ENCODE measurements at places on chromosomes 7 and 10. TPM values are rescaled to one million over a fixed set of nuclear protein-coding genes. Genes with fewer than 3 reads are reported as not detected.
A peak's percentile ranks its signal among the peaks of the same experiment; 100 is the strongest.

XRCC2 gene
- 9.4 TPM for total RNA-seq

TAF3 gene
- total RNA-seq: 3.4 TPM

- no peak for DNase-seq
Measured at GRCh38 chr10:86339226-86339865, 27.2 kb downstream of the GRID1 start.

PRKCQ gene
- total RNA-seq: 0.22 TPM

DNA sequence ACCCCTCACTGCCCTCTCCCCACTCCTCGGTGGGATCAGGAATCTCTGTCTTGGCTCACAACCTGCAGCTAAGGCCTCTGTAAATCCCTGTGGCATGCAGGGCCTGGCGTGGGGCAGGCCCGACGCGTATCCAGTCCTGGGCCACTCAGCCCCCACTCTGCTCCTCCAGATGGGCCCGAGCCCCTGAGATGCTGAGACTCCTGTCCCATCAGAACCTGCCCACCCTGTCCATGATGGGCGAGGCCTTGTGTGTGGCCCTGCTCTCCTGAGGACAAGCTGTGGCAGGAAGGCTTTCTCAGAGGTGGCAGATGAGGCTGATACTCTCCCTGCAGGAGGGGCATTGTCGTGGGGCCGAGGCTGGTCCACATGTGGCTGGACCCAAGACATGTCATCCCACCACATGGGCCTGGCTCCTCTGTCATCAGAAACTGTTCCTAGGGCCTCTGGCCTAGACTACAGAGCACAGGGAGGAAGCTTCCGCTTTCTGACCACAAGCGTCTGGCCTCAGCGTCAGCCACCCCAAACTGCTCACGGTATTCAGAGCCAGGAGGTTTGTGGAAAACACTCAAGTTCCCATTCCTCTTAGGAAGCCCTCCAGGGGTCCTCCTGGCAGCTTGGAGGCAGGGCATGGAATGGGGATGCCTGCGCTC, 6.0 kb downstream of the ALOX5 start:
- DNase-seq: no peak

DNA sequence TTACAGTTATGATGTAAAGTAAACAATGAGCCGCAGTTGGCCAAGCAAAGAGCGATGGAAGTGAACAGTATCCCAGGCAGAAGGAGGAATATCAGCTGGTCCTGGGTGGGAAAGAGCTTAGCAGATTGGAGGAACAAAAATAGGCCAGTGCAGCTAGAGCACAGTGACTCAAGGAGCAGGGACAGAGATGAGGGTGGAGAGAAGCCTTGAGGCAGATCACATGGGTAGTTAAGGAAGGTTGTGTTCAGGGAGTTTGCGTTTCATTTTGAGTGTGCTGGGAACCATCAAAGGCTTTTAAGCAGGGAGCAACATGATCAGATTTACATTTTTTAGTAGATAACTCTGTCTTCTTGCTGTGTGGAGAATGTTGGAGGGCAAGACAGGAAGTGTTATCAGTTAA, 113.6 kb downstream of the OAT start:
- DNase-seq: no peak

- no peak for DNase-seq
Measured at GRCh38 chr7:75711656-75712514, 26.9 kb downstream of the HIP1 start.

GRCh38 chr10:132422903-132423825, 26.2 kb downstream of the PWWP2B start:
- DNase-seq: no peak

DNA sequence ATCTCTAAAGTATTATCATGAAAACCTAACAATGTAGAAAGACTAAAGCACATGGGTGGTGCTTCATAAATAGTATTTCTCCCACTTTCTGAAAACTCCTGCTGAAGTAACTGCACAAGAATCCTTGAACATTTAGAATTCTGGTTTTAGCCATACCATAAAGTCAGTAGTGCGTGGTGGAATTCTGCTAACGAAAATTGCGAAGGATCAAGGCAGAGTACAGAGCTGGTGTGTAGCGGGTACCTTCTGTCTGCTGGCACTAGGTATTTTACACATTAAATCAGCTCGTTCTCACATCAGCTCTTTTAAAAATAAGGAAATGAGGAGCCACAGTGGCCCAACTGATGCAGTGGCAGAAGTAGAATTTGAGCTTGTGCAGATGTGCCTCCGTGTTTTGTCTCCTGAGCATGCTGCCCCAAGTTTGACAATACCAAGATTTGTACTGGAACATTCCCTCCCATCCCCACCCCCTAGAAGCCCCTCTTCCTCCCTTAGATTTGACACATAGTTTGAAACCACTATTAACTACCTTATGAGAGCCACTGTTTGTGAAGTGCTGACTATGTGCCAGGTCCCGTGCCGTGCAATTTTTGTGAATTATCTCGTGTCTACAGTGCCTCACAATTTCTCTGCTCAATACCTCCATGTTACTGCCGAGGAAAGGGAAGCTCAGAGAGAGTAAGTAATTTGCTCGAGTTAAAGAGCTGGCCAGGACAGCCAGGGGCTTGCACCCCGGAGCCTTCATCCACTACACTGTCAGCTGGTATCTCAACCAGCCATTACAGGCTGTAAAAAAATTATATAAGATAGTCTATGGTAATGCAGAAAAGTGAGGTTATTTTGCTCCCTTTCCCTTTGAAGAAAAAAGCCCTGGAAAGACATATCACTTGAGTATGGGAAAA, 66.9 kb downstream of the EGFR start:
- no peak for DNase-seq

- peak; percentile 67 for DNase-seq
Measured at GRCh38 chr10:49592726-49593563, 17.2 kb upstream of the SLC18A3 start.

DNA sequence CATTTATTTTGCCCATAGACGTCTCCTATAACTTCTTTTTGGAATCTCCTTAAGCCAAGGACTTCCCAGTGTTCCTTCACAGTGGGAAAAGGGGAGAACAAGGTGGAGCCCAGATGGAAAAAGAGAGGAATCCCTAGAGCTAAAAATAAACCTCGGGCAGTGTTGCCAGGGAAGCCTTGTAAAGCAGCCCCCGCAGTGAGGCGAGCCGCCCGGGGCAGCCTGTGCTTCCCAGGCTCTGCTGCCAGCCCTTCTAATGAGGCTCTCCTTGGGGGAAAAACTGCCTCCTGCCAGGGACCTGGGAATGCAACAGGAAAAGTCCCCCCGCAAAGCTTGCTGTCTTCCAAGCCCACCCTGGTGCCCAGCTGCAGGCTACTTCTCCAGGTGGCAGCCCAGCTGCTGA, 71.7 kb downstream of the SH3PXD2A start:
- no peak for DNase-seq

DCLRE1A gene
- total RNA-seq: 22.3 TPM

DNA sequence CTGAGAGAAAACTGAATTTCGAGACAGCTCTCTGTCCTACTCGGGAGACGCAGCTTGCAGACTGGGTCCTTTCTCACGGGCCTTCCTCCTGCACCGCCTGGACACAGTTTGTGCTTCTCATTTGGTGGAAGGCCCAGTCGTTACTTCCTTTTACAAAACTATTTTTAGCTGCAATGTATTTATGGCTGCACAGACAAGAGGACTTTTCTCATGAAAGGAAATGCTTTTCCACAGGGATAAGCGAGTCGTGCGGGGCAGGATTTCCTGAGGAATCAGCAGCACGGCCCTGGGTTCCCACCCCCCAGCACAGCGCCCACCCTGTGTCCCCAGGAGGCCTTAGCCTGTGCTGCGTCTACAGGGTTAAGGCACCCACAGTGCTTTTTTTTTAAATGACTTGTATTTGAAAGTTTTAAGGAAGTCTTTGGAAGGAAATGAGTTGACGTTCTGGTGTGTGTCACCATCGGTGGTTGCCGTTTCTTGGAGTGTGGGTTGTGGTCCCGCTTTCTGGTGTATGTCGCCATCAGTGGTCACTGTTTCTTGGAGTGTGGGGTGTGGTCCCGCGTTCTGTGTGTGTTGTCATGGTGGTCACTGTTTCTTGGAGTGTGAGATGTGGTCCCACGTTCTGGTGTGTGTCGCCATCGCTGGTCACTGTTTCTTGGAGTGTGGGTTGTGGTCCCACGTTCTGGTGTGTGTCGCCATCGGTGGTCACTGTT, 50.9 kb downstream of the INPP5A start:
- DNase-seq: no peak

- DNase-seq: no peak
Measured at GRCh38 chr7:156578978-156579430, 61.6 kb upstream of the RNF32 start.

GRCh38 chr10:126842836-126843235, 62.4 kb upstream of the DOCK1 start:
- no peak for DNase-seq

ACTR3C gene
- total RNA-seq: not detected

CALML5 gene
- not detected for total RNA-seq

GRCh38 chr7:26492816-26493215, 201.2 kb downstream of the SNX10 start:
- no peak for DNase-seq

DNA sequence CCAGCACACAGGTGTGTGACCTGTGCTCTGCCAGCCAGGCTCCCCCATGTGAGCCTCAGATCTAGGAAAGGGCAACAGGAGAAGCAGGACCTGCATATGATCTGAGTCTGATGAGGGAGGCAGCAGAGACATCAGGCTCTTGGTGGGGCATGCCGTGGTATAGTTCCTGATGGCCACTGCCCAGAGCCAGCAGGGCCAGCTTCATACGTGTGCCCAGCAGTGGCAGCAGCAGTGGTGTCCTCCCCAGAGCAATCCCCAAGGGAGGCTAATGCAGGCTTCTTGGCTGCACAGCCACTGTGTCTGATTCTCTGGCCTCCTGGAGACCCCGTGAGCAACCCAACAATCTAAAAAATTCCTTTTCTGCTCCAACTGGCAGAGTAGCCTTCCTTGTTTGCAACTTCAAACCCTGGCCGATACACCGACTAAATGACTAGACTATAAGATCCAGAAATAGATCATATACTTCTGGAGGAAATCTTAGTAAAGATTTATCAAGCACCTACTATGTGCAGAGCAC, 230.6 kb upstream of the ZMIZ1 start:
- DNase-seq: no peak

DNA sequence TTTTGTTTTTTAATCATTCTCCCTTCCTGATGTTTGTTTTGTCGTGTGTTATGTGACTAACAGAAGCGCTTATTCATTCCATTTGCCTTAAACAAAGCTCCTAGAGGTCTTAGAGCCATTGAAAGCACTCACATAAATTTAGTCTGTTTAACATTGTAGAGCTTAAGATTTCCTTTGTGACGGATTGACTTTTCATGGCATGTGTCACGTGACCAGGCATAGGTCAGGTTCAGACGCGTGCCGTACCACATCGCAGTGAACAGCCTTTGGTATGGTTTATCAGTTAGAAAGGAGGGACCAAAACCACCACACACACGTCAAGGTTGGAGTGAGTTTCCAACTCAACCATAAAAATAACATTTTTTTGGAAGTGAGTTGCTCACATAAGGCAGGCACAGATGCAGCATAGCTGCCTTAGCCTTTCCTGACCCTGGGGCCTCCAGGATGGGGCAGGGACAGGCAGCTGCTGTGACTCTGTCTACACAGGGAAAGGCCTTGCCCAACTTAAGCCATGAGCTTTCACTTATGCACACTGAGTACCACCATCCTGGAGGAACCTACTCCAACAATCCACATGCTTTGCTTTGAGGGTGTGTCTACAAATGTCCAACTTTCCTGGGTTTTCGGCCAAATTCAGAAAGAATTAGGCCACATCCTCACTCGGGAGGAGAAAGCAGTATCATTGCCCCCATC, 55.5 kb downstream of the WDFY4 start:
- DNase-seq: no peak

DNA sequence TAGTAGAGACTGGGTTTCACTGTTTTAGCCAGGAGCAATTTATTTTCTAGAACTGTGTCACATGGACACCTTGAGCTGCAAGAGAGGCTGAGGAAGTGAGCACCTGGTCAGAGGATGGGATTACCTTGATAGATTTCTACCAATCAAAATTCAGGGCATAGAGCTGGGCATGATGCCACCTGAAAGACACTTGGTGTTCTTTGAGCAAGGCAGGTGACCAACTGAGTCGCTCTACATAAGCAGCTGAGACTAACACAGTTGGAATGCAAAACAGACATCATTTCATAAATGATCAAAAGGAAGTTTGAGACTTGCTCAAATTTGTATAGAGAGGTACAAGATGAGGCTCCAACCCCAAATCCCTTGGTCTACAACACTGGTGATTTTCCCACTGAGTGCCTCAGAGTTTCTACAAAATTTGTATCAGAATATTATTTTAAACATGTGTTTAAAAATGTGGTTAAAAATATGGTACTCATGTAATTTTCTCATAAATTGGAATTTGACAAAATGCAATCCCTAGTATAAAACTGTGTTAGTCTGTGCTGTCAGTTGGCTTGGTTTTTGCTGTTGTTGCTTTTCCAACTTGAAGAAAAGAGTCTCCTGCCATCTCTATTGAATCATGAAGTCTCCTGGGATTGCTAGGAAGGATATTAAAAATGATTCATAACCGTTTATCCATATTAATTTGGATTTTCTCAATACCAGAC, 156.4 kb upstream of the MDFIC start:
- no peak for DNase-seq

GAD2 gene
- not detected for total RNA-seq

DNA sequence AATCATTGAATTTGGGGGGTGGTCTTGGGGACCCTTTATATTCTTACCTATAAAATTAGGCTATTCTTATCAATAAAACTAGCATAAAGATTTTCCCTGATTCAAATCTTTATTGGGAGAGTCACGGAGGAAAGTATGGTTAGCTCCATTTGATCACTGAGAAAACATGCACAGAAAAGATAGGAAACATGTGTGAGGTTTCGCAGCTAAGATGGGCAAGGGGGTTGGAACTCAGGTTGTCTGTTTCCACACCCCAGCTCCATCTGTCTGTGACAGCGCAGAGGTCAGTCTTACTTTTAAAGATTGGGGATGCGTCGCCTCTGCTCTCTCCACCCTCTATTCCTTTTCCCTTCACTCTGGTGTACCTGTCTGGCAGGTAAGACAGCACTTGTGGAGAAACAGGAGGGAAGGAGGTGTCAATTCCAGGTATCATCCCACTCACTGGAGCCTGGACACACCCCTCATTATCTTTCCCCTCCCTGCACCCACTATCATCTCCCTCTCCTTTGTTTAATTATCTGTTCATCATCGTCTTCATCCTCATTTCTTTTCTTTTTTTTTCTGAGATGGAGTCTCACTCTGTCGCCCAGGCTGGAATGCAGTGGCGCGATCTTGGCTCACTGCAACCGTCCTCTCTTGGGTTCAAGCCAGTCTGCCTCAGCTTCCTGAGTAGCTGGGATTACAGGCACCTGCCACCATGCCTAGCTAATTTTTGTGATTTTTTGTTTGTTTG, 2.4 kb upstream of the DENND10 start:
- DNase-seq: no peak

GRCh38 chr7:106704000-106704840, 43.3 kb upstream of the CCDC71L start:
- no peak for DNase-seq

All from NCI-H460 (cell line).